ENCODE measurements at places on chromosomes 5 and 9.

DNA sequence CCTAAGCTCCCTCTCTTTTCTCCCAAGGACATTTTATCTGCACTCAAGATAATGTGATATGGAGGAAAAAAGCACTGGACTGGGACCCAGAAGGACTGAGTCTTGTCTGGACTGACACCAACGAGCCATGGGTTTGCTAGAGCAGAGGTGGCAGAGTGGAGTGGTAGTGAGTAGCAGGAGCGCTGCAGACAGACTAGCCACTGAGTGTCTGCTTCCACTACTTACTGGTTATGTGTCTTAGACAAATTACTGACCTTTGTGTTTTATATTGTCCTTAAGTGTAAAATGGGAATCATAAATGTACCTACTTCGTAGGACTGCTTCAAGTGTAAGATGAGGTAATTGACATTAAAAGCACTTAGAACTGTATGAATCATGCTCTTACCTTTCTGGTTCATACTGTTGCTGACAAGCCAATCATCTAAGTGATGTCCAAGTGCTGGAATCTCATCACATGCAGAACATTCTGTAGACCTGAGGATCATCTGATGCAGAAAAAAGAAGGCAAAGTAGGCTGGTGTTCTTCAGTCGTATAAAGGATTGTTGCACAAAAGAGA lies 12.5 kb upstream of the PRLR start:
- no peak for DNase-seq

DNA sequence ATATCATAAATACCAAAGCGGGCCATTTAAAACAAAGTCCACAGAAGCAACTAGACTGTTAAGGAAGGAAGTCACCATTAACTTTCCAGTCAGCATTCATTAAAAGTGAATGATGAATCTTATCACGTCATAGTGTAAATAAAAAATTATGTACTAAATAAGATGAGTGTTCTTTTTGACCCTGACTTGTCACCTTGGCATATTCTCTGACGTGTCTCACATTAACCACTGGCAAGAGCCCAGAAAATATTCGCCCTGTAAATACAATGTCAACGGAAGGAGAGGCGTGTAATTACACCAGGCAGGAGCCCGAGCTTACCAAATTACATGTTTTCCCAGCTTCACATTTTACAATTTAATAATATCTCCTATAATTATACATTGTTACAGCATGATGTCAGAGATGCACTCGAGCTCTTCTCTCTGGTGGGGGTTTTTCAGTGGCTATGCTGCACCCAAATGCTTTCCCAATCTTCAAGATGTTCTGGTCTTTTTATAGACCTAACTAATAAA lies 29.3 kb upstream of the UBE2QL1 start:
- peak; percentile 58 for DNase-seq

- no peak for DNase-seq
Observed at GRCh38 chr5:757931-758697, 26.4 kb downstream of the ZDHHC11B start.

- no peak for DNase-seq
Observed at GRCh38 chr9:69931340-69931739, 110.7 kb downstream of the CFAP95 start.

- no peak for DNase-seq
Observed at GRCh38 chr9:126062158-126062886, 264.3 kb upstream of the MVB12B start.

- DNase-seq: no peak
Observed at GRCh38 chr9:76877961-76878360, 28.0 kb downstream of the PRUNE2 start.

GRCh38 chr9:75451505-75451904 lies 363.2 kb downstream of the OSTF1 start:
- DNase-seq: peak; percentile 25

DNA sequence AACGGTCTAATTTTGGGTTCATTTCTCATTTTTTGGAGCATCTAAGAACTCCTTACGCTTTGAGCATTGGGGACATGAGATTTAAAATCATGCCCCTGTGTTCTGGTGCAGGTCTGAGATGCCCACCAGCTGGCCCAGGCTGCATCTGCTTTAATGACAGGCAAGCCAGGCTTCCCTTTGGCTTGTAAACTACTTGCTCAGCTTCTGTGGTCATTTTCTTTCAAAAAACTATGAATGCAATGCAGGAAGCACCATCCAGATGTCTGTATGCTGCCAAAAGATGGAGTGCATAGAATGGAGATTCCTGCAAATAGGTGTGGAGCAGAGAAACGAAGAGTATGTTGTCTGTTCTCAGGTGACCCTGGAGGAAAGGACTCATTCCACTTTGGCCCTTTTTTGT lies 399.9 kb upstream of the ADAMTSL1 start:
- no peak for DNase-seq

- DNase-seq: peak; percentile 45
Observed at GRCh38 chr5:68406767-68407241, 191.2 kb downstream of the PIK3R1 start.

DNA sequence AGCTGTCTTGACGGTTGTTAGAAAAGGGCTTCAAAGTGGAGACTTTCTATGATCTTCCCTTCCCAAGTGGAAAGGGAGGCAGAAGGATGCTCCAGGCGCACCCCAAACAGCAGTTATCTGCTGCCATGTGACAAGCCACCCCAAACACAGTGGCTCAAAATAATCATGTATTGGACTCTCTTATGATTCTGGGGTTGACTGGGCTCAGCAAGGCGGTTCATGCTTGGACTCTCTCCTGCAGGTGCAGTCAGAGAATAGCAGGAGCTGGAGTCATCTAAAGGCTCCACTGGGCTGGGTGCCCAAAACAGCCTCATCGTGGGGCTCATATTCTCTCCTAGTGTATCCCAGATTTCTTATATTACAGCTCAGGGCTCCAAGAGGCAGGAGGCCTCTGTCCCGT lies 177.6 kb upstream of the IER5L start:
- DNase-seq: no peak

- DNase-seq: no peak
Observed at GRCh38 chr9:135761150-135761844, 59.3 kb downstream of the KCNT1 start.

- DNase-seq: no peak
Observed at GRCh38 chr9:78213712-78214111, 22.2 kb upstream of the CEP78 start.

GRCh38 chr5:5332287-5332686 lies 90.2 kb upstream of the ICE1 start:
- DNase-seq: no peak

DNA sequence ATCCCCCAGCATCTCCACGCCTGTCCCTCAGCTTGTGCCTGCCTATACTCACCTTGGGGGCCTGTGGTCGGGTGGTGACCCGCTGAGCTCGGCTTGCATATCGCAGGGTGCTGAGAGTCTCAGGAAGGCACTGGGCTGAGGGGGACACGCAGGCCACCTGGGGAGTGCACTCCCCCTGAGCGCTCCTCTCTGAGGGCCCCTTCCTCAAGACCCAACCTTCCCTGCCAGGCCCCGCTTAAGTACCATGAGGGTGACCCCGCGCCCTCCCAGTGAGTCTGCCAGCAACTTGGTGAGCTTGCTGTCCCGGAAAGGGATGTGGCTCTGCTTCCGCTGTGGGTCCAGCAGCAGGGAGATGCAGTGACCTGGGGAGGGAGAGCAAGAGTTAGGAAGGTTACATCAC lies 4.1 kb downstream of the KIF12 start:
- no peak for DNase-seq

DNA sequence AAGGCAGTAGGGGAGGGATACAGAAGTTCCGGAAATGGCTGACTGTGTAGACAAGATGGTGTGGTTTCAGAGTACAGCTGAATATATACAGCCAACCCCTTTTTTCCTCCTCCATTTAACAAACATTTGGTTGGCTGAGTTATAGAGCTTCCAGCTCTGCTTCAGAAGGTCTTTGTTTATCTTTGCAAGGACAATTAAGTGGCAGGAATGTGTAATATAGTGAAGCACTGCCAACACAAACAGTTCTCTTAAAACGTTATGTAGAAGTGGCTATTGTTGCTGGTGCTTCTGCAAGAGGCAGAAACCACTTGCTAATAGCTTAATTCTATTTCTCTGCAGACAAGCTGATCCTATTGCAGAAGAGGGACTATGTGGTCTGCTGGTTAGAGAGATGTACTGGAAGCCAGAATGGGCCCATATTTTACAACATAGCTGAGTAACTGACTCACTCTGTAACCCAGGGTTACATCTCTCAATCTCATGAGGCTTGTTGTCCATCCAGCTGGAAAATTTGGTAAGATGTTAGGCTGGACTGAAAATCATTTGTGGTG lies 62.7 kb upstream of the OSMR start:
- DNase-seq: peak; percentile 98

Data from LNCaP clone FGC (cell line).